ENCODE measurements at places on chromosomes 4 and X. TPM values are rescaled to one million over a fixed set of nuclear protein-coding genes. Genes with fewer than 3 reads are reported as not detected.

- DNase-seq: no peak
Measured at GRCh38 chrX:16705370-16705769, 7.1 kb downstream of the CTPS2 start.

DNA sequence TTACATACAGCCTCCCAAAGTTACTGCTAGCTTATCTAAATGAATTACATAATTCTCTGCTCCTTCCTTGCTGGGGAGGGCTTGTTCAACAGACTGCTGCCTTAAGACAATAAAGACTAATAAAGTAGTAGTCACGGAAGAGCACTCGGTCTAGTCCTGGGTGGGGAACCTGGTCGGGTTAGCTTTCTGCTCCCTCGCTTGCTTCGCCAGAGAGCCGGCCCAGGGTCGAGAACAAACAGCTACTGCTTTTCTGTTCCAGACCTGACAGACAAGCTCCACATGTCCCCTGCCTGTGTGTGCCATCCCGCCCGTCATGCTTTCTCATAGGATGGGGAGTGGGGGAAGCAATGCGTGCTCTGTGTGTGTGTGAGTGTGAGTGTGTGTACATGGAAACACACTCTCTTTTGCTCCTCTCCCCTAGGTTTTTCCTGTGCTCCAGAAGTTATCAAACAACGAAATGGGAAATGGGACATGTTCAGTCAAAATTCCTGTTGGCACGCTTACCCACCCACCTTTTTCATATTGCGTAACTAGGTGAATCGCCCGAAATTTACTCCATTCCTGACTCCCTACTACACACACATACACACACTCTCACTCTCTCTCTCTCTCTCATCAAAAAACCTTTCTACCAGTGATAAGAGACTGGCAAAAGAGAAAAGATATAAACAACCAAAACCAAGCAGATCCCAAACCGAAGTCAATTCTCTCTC lies 1.3 kb downstream of the NPY1R start:
- peak; percentile 14 for DNase-seq

- DNase-seq: no peak
Measured at GRCh38 chr4:38647101-38647819, 16.7 kb upstream of the KLF3 start.

- DNase-seq: no peak
Measured at GRCh38 chr4:2263926-2264321, 2.0 kb upstream of the MXD4 start.

DNA sequence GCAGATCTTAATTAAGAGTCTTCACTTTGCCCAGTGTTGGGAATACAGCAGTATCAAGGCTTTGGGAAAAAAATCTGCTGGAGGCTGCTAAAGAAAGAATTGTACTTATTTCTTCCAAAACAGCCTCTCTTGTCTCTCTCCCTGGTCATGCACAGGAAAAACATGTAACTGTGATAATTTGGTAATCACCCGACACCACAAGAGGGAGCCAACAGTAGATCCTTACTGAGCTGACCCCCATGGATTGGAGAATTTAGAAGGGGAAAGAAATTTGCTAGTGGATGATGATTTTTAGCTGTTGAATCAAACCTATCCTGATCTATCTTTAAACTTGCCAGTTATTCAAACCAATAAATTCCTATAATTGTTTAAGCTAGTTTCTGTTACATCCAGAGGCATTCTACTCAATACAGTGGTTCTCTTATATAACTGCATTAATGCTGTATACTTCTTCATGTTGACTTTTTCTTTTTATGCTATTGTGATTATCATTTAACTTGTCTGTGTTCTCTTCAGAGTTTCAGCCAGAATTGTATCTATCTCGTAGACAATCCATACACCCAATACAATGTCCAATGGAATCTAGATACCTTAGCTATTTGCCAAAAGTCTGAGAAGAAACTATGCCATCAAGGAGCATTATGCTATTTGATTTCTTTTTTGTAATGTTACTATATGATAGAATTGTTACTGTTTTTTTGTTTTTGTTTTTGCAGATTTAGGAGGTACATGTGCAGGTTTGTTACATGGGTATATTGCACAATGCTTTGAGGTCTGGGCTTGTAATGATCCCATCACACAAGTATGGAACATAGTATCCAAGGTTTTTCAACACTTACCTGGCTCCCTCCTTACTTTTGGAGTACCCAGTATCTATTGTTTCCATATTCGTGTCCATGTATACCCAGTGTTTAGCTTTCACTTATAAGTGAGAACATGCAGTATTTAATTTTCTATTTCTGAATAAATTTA lies 31.3 kb upstream of the ARHGEF38 start:
- DNase-seq: no peak

DNA sequence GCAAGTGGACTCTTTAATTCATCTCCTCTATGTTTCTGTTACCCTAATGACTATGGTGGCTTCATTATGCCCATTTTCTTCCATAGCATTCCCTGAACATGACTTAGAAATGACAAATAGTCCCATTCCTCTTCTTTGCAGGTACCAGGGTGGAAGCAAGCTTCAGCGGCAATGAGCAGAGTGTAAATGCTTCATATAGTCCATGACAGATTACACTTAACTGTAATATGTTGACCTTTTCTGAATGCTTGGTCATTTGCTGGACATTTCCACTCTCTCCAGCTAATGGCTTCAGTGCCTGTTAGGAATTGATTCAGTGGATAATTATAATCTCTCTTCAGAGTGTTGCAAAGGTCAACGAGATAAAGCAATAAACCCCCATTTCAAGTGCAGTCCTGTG lies 129.7 kb upstream of the PRPS2 start:
- DNase-seq: no peak

- DNase-seq: no peak
Measured at GRCh38 chr4:140579278-140579677, 10.5 kb upstream of the UCP1 start.

DNA sequence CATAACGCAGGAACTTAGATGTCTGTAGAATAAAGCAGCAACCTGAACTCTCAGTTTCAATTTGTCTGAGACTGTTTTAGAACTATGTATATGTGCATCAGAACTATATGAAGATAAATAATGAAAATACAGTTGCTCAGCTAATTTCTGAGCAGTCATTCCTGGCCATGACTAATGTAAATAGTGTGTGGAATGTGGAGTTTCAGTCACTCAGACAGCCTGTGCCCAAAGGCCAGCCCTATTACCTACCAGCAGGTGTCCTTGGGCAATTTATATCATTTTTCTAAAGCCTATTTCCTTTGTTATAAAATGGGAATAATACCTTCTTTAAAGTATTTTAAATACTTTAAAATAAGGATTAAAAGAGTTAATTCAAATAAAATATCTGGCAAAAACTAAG lies 56.0 kb upstream of the RELL1 start:
- no peak for DNase-seq

GRCh38 chrX:37685381-37686359 lies at the start of gene XK:
Gene XK (plus strand): TSS chrX:37685791. CDS start chrX:37685962, 171 bp downstream.
- DNase-seq: peak; percentile 6

DNA sequence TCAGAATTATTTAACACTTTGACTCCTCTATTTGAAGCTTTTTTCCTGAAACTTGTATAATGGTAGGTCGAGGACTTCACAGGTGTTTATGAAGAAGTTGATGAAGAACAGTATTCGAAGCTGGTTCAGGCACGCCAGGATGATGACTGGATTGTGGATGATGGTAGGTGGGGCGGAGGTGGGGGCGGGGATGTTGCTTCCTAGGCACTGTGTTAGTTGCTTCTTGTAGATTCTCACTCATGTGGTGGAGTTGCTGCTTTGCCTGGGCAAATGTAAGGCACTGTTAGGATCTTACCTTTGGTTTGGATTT lies 9.4 kb downstream of the POLA1 start:
- DNase-seq: no peak

DNA sequence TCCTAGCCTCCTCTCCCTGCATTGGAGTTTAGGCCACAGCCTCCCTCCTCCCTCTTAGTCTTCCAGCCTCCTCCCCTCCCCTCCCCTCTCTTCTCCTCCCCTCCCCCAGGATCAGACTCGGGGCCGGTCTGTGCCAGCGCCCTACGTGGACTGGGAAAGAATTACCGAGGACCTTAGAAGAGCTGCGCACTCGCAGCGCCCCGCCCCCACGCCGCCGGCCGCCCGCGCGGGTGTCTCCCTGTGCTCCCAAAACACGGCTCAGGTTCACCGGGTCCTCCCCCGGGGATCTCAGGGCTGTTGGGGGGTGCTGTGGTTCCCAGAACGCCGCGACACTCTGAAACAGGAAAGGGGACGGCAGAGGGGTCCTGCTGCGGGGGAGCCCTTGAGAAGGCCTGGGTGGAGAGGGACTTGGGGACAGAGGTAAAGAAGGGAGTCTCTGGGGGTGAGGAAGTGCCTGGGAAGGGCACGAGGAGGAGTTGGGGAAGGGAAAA lies 122.3 kb upstream of the TBL1X start:
- peak; percentile 42 for DNase-seq

DNA sequence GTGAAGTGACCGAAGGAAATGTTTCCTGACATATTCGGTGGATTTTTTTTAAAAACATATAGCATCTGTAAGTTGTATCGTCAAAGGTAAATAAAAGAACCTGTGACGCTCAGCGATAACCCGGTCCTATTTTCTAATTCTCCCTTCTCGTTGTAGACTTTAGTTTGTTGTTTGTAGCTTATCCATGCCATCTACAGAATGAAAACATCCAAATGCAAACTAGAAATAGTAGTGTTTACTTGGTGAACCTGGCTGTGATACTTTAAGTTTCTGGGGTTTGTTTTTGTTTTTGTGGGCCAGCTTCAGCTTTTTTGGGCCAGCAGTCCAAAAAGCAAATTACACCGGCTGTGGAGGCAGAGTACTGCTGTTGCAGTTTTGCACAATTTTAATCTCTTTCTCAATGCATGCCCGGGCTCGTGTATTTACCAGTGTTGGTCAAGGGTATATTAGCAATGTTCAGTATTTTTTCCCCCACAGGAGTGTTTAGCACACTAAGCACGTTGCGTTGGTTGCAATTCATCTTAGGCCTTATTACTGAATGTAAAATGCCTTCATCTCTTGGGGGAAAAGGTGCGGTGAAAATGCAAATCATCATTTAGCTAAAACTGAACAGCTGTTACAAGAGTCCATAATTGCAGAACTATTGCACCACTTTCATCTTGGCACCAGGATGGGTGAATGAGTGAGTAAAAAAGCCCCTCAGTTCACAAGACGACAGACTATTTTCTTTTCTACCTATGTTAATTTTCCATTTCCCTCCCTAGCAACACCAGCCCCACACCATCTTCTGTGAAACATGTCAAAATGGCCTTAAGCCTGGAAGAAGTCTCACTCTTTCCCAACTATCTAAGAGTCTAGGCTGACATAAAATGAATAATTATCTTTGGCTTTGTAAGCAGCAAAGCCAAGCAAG lies 1.7 kb upstream of the CNOT6L start:
- DNase-seq: peak; percentile 10

GRCh38 chr4:54654753-54655152 lies 3.0 kb upstream of the KIT start:
- DNase-seq: no peak

- DNase-seq: no peak
Measured at GRCh38 chr4:106602711-106603110, 234.1 kb upstream of the GIMD1 start.

DNA sequence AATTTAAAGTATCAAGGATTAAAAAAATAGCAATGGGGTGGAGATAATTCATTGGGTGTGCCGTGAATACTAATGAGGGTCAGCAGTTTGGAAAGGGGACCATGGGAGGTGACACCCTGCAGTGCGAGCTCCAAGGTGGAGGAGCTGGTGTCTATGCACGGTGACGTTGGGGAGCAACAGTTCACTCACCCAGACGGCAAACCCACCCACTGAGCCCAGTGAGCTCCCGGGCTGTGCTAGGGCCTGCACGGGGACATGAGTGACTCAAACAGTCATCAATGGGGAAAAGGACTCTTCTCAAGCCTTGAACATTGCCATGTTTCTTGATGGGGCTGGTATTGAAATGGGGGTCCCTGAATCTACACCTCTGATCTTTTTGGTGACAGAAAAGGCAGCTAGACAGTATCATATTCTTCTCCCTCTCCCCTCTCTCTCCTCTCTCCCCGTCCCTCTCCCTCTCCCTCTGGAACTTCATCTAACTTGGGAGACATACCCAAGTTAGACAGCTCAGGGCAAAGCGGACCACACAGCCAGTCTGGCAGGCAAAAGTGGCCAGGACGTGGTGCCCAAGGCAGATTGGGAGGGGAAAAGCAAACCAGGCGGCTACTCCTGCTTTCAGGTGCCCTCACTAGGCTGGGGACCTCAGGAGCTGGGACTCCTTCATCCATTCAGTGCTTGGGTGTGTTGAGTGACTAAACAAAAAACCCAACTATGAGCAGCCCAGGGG lies 26.3 kb upstream of the PPP2R2C start:
- no peak for DNase-seq

Gene GLOD5
- total RNA-seq: not detected

Gene MTTP
- total RNA-seq: 3.4 TPM

Gene TIMP1
- total RNA-seq: 3.9 TPM
